Left ventricle myocardium inferior (tissue), 1 donor: ENCODE measurements at places on chromosomes 2 and 18. TPM values are rescaled to one million over a fixed set of nuclear protein-coding genes. Genes with fewer than 3 reads are reported as not detected.

IHH gene
- not detected for total RNA-seq

KCNJ3 gene
- total RNA-seq: 4.2 TPM

UGT1A3 gene
- not detected for total RNA-seq

IFIH1 gene
- 6.0 TPM for total RNA-seq

SEMA4C gene
- total RNA-seq: 16.6 TPM

RNF125 gene
- total RNA-seq: 3.5 TPM

PLEK gene
- total RNA-seq: 4.8 TPM

FNDC4 gene
- total RNA-seq: 1.7 TPM

REL gene
- total RNA-seq: 5.0 TPM

IL36A gene
- total RNA-seq: not detected

DNA sequence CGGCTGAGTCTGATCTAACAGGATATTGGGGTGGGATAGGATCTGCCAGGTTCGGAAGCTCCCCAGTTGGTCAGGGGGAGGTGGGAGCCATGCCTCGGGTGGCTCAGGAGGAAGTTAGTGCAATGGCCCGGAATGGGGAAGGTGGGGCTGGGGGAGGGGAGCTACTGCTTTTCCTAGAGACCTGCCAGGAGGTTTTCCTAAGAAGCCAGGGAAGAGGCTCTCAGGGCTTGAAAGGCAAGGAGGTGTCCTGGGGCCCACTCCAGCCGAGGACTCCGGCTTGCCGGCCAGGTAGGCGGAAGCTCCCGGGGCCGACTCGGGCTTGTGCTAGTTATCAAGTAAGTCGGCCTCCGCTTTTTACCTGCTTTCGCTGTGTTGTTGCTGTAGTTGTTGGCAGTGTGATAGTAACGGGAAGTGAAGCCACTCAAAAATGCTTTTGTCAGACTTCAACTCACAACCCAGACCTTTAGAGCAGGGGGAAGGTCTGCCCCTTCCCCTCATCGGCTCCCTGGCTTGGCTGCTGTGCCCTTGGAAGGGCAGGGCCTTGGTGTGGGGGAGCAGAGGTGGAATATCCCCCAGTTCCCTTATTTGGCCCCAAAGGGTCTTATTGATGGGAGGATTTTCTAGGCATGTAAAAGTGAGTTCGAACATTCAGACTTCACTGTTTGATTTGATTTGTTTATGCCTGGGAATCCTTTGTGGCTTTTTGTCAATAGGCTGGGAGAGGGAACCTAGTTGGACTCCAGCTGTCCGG is 5.4 kb downstream of the GDF7 start:
- H3K4me3 ChIP-seq: no peak overlapping the region
- peaks cover 73% of the 10 kb centered on the region for H3K27me3 ChIP-seq
- no peak overlapping the region for H3K27ac ChIP-seq

- DNase-seq: no peak
- H3K36me3 ChIP-seq: no peaks in the 10 kb centered on the region
- peaks cover 4% of the 10 kb centered on the region for H3K27me3 ChIP-seq
- H3K4me1 ChIP-seq: no peaks in the 10 kb centered on the region
- H3K4me3 ChIP-seq: no peak overlapping the region
Measured at GRCh38 chr2:127003070-127003800, 103.7 kb downstream of the BIN1 start.

GRCh38 chr2:150282771-150283371 is 204.6 kb downstream of the RND3 start:
- H3K4me3 ChIP-seq: no peak overlapping the region
- H3K27ac ChIP-seq: peak overlapping the region; percentile 66
- no peaks in the 10 kb centered on the region for H3K27me3 ChIP-seq
- H3K36me3 ChIP-seq: no peaks in the 10 kb centered on the region
- peaks cover 27% of the 10 kb centered on the region for H3K4me1 ChIP-seq
- DNase-seq: no peak

DNA sequence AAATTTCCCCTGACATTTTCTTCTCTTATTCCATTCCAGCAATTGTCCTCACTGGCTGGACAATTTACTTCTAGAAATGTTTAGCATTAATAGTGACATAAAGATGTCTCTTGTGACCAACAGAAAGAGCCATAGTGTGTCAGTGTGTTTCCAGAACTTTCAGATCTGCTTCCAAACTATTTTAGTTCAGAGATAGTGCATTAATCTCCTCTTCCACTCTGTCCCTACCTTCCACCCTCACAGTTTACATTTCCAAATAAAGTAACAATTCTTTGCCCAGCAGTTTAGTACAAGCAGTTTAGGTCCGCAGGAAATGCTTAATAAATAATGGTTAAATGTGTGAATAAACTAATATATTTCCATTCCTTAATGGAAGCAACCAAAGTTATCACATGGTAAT is 24.5 kb upstream of the RAPGEF4 start:
- no peak for DNase-seq
- no peaks in the 10 kb centered on the region for H3K36me3 ChIP-seq
- peak overlapping the region; percentile 53 for H3K27ac ChIP-seq
- H3K4me1 ChIP-seq: peaks cover 28% of the 10 kb centered on the region
- H3K4me3 ChIP-seq: no peak overlapping the region

GRCh38 chr2:215060861-215061536 is 77.4 kb downstream of the ABCA12 start:
- no peaks in the 10 kb centered on the region for H3K36me3 ChIP-seq
- no peaks in the 10 kb centered on the region for H3K27me3 ChIP-seq
- H3K27ac ChIP-seq: no peak overlapping the region
- H3K4me1 ChIP-seq: peaks cover 10% of the 10 kb centered on the region
- DNase-seq: no peak
- H3K4me3 ChIP-seq: no peak overlapping the region

- no peak overlapping the region for H3K27ac ChIP-seq
- H3K27me3 ChIP-seq: no peaks in the 10 kb centered on the region
- H3K36me3 ChIP-seq: no peaks in the 10 kb centered on the region
- DNase-seq: no peak
- peaks cover 11% of the 10 kb centered on the region for H3K4me1 ChIP-seq
Measured at GRCh38 chr18:56889621-56890020, 238.5 kb downstream of the WDR7 start.

DNA sequence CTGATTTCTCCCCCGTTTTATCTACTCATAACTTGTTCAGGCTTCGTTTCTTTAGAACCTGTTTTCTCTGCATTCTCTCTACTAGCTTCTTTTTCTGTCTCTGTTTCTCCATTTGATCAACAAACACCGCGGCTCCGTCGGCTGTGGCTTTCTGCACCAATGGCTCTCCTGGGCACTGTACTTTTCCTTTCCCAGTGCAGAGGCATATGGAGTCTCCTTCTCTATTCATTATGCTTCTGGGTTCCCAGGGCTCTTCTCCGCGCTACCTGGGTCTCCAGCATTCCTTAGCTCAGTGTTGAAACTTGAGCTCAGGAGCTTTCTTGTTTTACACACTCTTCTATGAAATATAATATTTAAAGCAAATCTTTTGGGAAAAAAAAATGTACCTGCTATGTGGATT is 196.6 kb upstream of the SOX11 start:
- no peaks in the 10 kb centered on the region for H3K36me3 ChIP-seq
- no peak for DNase-seq
- H3K4me1 ChIP-seq: no peaks in the 10 kb centered on the region
- H3K27me3 ChIP-seq: no peaks in the 10 kb centered on the region

GRCh38 chr2:28490558-28490957 is 5.3 kb upstream of the PLB1 start:
- no peaks in the 10 kb centered on the region for H3K4me1 ChIP-seq
- H3K27ac ChIP-seq: no peak overlapping the region
- no peak for DNase-seq
- no peaks in the 10 kb centered on the region for H3K36me3 ChIP-seq
- no peak overlapping the region for H3K4me3 ChIP-seq

DNA sequence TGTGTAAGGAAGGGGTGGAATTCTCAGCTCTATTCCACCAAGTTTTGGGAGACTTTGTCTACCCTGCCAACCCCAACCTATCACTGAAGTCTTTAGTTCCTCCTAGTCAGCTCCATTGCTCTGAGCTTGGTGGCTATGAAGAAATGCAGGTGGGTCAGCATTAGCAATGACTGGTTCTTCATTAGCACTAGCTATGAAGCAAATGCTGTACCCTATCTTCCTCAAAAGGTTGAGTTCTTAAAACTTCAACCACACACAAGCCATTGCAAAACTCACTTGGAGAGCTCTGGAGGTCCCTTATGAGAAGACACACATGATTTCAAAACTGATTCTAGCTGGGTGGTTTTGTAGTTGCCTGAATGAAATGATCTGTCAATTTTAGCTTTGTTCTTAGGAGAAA is 193.8 kb downstream of the IKZF2 start:
- H3K27me3 ChIP-seq: no peaks in the 10 kb centered on the region
- H3K4me1 ChIP-seq: peaks cover 23% of the 10 kb centered on the region
- H3K4me3 ChIP-seq: no peak overlapping the region
- no peaks in the 10 kb centered on the region for H3K36me3 ChIP-seq

DNA sequence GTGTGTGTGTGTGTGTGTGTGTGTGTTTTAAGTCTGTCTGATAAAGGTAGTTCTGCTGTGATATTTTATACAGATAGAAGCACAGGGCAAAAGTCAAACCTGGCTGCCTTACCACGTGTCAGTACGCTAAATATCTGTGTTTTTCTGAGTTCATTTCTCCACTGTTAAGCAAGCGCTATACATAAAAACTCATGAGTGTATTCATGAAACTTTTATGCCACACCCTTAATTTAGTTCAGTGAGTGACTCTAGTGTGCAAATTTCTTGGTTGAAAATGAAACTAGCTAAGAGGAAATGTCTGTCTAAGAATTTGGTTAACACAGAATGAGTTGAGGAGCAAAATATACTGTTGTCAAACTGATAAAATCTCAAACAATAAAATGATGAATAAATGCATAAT is 11.2 kb downstream of the CASP10 start:
- peak overlapping the region; percentile 83 for H3K27ac ChIP-seq
- peaks cover 28% of the 10 kb centered on the region for H3K36me3 ChIP-seq
- H3K27me3 ChIP-seq: no peaks in the 10 kb centered on the region
- no peak for DNase-seq

DNA sequence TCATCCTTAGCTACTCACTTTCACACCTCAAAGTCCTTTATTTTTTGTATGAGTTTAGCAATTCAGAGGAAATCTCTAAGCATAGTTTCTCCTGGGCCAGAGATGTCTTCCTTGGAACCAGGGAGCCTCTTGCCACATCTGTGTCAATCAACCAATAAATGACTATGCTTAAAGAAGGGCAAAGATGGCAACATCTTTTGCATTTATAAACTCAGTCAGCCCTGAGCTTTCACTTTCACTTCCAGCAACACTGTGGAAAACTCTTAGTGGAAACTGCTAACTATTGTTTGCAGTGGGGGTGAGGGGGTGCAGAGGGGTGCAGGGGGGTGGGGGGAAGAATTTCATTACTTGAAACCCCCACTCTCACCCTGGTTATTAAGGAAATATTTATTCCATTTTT is 3.4 kb downstream of the ACVR1C start:
- no peak overlapping the region for H3K4me3 ChIP-seq
- H3K36me3 ChIP-seq: no peaks in the 10 kb centered on the region
- no peak overlapping the region for H3K27ac ChIP-seq
- no peak for DNase-seq
- peaks cover 8% of the 10 kb centered on the region for H3K4me1 ChIP-seq

- no peak for DNase-seq
- no peak overlapping the region for H3K4me3 ChIP-seq
- no peak overlapping the region for H3K27ac ChIP-seq
- peaks cover 3% of the 10 kb centered on the region for H3K27me3 ChIP-seq
- no peaks in the 10 kb centered on the region for H3K4me1 ChIP-seq
Measured at GRCh38 chr2:13227578-13227977, 510.8 kb downstream of the TRIB2 start.

- no peak for DNase-seq
- no peaks in the 10 kb centered on the region for H3K36me3 ChIP-seq
- H3K4me1 ChIP-seq: peaks cover 42% of the 10 kb centered on the region
- H3K4me3 ChIP-seq: peak overlapping the region; percentile 61
Measured at GRCh38 chr18:22710673-22711191, 222.4 kb upstream of the RBBP8 start.

DNA sequence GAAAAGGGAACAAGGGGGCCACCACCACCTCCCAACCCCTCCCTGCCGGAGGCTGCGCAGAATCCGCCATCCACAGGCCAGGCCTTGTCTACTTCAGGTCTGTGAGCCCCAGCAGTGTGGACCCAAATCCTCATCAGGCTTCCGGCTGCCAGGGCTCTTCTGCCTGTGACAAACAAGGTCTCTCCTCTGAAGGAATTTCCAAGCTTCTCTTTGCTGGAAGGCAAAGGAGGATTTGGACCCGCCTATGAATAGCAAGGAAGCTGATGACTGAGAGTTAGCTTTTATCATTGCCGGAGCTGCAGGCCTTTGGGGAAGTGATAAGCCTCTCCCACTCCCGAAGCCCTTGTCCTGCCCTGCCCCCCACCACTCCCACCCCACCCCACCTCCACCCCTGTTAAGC is 93.7 kb upstream of the SH3BP4 start:
- no peaks in the 10 kb centered on the region for H3K27me3 ChIP-seq
- no peaks in the 10 kb centered on the region for H3K36me3 ChIP-seq
- DNase-seq: no peak
- no peak overlapping the region for H3K4me3 ChIP-seq
- no peak overlapping the region for H3K27ac ChIP-seq
- peaks cover 23% of the 10 kb centered on the region for H3K4me1 ChIP-seq

- no peak overlapping the region for H3K27ac ChIP-seq
- H3K36me3 ChIP-seq: no peaks in the 10 kb centered on the region
- no peaks in the 10 kb centered on the region for H3K4me1 ChIP-seq
- H3K27me3 ChIP-seq: no peaks in the 10 kb centered on the region
- DNase-seq: no peak
Measured at GRCh38 chr2:188675391-188676009, 298.7 kb upstream of the COL3A1 start.

DNA sequence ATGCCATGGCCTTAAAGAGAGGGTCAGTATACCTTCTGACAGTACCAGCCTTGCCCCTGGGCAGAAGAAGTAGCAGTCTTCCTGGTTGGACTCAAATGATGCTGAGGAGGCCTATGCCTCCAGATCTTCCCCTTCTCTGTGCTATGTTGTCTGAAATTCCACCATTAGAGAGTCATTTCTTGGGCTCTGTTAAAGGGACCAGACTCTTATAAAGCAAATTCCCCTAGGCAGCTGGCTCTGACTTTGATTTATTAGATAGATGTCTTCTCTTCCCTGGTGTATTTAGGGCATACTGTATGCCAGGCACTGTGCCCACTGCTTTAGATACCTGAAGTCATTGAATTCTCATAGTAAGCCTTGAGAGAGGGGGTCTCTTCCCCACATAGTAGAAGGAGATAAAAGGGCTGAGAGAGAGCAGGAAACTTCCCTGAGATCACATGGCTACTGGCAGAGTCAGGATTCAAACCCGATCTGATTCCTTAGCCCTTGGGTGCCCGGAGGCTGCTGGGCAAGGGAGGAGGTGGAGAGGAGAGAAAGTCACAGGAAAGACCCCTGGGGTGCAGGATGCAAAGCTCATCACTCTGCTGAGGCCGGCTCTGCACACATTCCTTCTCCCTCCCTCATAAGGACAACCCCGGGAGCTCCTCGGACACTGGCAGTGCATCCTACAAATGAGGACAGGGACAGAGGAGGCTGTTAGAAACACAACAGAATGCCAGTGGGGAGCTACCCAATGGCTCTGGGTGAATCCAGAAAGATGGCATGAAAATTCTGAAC is 23.0 kb downstream of the COPS9 start:
- H3K36me3 ChIP-seq: no peaks in the 10 kb centered on the region
- no peak overlapping the region for H3K27ac ChIP-seq
- no peaks in the 10 kb centered on the region for H3K4me1 ChIP-seq
- H3K27me3 ChIP-seq: peaks cover 53% of the 10 kb centered on the region
- no peak for DNase-seq

- H3K27me3 ChIP-seq: peaks cover 42% of the 10 kb centered on the region
- H3K27ac ChIP-seq: no peak overlapping the region
Measured at GRCh38 chr2:240431661-240432424, 3.6 kb upstream of the GPC1 start.

- no peaks in the 10 kb centered on the region for H3K27me3 ChIP-seq
- peaks cover 2% of the 10 kb centered on the region for H3K36me3 ChIP-seq
- peaks cover 28% of the 10 kb centered on the region for H3K4me1 ChIP-seq
- H3K27ac ChIP-seq: peak overlapping the region; percentile 39
Measured at GRCh38 chr18:79953971-79954651, 2.7 kb upstream of the SLC66A2 start.
